CD4-positive, alpha-beta memory T cell (primary cell): ENCODE measurements at places on chromosomes 5 and 9.

DNA sequence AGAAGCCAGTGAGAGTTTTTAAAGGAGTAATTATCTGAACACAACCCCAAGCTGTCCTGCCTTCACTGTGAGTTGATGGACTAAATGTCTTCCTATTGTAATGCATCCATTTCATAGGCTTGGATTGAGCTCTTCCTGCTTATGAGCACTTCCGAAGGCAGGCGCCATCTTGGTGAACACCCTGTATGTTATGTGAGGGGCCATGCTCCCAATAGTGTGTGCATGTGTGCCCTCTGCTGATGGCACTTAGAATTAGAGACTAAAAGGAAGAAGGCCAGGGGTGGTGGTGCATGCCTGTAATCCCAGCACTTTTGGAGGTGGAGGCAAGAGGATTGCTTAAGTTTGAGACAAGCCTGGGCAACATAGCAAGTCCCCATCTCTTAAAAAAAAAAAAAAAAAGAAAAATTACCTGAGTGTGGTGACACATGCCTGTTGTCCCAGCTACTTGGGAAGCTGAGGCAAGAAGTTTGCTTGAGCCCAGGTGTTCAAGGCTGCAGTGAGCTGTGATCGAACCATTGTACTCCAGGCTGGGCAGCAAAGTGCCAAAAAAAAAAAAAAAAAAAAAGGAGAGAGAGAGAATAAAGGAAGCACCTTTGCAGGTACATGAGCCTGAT is 65.0 kb downstream of the C9orf152 start:
- no peak for DNase-seq

- DNase-seq = no peak
These were observed 8.2 kb upstream of the RPS14 start for GRCh38 chr5:150457562-150458240.

GRCh38 chr5:39114155-39114554 is 40.0 kb upstream of the RICTOR start:
- DNase-seq = no peak

DNA sequence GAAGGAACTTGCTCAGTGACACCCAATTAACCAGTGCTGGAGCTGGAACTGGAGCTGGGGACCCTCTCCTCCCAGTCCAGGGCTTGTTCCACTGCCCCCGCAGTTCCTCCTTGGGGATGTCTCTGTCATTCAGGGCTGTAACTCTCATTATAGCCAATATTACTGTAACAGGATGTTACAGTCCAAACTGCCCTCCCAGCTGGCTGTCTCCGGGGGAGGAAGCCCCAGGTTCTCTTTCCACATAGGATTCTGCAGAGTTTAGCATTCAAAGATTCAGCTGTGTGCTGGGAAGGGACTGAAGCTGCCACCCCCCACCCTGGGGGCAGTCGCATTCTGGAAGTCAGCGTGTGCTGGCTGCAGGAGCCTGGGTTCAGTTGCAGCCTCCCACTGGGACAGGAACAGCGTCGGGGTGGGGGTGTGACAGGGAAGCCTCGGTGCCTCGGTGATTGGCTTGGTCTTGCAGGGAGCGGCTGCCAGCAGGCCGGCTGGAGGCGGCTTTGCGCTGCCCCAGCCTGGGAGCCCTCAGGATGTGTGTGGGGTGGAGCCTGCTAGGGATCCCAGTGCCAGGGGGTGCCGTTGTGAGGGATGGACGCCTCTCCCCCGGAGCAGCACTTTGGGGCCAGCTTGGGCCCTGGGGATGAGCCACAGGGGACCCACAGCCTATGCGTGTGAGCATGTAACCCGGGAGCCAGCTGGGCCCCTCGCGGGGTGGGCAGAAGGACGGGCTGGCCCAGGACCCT is 101.1 kb downstream of the RGS3 start:
- no peak for DNase-seq

DNA sequence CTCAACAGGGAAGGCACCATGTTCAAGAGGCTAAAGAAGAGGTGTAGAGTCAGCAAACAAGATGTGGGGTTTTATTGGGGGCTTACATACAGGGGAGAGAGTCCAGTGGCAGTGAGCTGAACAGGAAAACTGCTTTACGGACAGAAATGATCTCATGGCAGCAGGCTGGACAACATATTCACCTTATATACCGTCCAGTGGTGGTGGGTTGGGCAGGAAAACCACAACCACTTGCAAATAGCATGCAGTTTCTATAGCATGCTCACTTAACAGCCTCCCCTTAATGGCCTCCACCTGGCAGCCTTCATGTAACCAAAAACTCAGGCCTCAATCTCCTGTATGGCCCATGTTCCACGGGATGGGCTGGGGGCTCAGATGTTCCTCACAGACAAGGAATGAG is 5.4 kb downstream of the TNFSF8 start:
- DNase-seq = no peak

- no peak for DNase-seq
These were observed 30.1 kb upstream of the SNX24 start for GRCh38 chr5:122815218-122815767.

- no peak for DNase-seq
These were observed 1.1 kb upstream of the PFDN1 start for GRCh38 chr5:140303966-140304365.

- DNase-seq = no peak
These were observed 118.4 kb downstream of the GDNF start for GRCh38 chr5:37721447-37721871.

DNA sequence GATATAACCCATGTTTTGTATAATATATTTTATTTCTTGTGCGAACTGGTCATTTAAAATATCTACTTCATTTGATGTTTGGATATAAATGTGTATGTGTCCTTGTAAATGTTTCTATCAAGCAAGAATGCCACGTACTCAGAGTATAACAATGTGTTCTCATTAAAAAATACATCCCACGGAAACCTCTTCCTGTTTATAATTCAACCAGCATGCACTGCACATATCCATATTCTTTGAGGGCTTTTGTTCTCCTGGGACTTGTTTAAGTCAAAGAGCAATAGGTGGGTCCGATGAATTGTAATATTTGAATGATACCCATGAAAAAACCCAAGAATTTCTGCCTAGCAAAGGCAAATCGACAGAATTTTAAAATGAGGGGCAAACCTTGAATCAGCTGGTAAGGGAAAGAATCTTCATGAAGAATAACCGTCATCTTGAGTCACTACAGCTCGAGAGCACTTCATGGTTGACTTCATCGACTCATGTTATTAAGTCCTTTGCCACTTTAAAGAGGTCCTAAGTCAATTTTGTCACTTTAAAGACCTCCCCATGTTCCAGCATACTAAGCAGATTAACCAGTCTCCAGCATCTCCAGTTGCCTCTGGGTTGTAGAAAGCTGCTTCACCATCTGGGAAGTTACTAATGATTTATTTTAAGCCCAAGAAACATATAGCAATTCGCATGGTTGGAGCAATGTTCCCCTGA is 80.6 kb downstream of the NPR3 start:
- no peak for DNase-seq

- DNase-seq = no peak
These were observed 243.8 kb downstream of the CSNK1G3 start for GRCh38 chr5:123755653-123756317.

DNA sequence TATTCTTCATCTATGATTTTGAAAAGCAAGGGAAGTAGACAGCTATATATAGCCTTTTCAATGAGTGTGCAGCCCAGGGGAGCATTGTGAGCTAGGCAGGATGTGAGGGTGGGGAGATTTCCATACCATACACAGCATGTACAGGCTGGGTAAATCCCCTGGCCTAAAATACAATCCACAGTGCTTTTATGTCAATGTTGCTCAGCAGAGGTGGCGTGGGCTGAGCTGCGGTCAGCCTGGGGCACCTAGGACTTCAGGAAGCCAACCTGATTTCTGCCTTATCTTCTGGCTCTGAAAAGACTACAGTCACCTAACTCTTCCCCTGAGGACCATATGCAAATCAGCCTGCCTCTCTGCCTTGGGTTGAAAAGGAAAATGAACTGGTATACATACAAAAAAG is 6.3 kb upstream of the GARIN3 start:
- peak; percentile 71 for DNase-seq

DNA sequence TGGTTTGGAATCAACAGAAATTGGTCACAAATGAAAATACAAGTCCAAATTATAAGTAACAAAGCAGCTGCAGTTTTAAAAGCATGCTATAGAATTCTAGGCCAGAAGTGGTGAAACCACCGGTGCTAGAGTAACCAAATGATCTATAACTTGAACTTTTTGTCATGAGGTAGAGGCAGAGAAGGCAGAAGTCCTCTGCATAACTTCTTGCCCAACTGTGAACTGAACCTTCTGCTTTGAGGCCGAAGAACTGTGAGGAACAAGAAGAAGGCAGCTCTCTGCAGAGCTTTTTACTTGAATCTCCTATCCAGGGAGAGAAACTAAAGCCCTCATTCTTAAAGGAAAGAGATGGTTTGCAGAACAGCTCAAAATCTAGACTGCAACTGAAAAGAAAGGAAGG is 36.2 kb upstream of the TENT2 start:
- DNase-seq = no peak

DNA sequence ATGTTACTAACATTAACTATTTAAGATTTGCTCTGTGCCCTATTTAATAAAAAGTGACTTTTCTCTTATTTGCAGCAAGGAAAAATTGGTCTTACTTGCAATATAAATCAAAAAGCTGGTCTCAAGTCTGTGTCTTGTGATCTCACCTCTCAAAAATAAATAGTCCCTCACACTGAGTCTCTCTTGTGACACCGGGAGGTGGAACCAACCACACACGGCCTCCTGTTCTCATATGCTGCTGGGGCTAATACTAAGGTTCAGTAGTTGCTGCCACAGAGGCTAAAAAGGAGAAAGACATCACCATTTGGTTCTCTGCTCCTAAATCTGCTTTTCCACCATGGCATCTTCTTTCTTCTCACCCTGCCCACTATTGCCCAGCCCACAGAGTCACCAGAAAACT is 175.8 kb upstream of the FTMT start:
- no peak for DNase-seq

- peak; percentile 22 for DNase-seq
These were observed 86.6 kb downstream of the EHMT1 start for GRCh38 chr9:137705443-137705863.

- DNase-seq = no peak
These were observed 13.9 kb downstream of the FGF18 start for GRCh38 chr5:171433352-171433698.

- DNase-seq = no peak
These were observed 88.5 kb downstream of the FBXO4 start for GRCh38 chr5:42013561-42013960.

- DNase-seq = no peak
These were observed 58.7 kb upstream of the ANKRD55 start for GRCh38 chr5:56291661-56292374.

GRCh38 chr9:2032234-2032633 is 17.1 kb downstream of the SMARCA2 start:
- no peak for DNase-seq

- DNase-seq = no peak
These were observed 105.5 kb upstream of the PRLR start for GRCh38 chr5:35335752-35336151.

- no peak for DNase-seq
These were observed 10.0 kb upstream of the GRIN1 start for GRCh38 chr9:137128862-137129455.

DNA sequence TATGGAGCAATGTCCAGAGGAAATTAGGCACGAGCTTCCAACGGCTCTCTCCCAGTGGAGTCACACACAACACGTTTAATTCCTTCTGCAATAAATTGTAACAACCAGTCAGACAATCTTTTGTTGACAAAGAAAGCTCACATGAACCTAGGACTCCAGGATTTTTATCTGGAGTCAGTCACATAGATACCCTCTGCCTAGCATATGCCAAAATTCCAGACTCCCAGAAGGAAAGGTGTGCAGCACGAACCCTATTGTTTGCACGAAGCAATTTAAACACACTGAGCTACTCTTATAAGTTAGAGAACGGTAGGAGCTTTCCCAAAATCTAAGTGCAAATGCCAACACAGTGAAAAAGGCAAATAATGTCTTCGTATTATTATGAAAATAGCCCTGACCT is 67.1 kb downstream of the TEX10 start:
- no peak for DNase-seq

DNA sequence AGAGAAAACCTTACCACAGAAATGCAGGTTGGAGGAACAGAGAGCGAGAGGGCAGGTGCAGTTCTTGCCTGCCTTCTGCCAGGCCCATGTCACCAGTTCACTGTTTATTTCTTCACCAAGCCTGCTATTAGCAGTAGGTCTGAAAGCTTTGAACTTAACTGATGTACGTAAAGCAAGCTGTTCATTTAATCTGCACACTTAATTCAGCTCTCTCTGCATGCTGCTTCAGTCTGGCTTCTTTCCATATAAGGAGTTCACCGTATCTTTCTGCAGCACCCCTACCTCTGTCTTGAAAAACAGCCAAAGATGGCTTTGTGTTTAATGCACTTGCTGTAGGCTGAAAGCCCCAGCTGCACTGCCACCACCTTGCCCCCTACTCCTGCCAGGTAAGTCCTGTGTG is 205.1 kb downstream of the RAB3C start:
- no peak for DNase-seq

DNA sequence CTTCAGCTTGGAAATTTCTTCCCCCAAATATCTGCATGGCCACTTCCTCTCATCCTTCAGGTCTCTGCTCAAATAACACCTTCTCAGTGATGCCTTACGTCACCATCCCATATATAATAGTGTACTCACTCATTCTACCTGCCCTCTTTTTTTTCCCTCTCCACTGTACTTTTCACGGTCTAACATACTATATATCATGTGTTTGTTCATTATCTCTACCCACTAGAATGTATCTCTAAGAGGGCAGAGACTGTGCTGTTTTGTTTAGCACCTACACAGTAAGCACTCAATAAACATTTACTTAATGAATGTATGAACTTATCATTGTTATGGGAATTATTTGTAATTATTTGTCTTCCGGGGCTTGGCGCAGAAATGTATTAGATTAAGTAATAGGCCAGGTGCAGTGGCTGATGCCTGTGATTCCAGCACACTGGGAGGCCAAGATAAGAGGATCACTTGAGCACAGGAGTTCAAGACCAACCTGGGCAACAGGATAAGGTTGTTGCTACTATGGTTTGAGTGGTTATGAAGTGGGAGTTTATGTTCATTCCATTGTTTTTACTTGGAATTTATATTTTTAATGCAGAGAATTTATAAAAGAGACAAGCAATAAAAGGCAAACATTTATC is 6.0 kb upstream of the IL13 start:
- no peak for DNase-seq

DNA sequence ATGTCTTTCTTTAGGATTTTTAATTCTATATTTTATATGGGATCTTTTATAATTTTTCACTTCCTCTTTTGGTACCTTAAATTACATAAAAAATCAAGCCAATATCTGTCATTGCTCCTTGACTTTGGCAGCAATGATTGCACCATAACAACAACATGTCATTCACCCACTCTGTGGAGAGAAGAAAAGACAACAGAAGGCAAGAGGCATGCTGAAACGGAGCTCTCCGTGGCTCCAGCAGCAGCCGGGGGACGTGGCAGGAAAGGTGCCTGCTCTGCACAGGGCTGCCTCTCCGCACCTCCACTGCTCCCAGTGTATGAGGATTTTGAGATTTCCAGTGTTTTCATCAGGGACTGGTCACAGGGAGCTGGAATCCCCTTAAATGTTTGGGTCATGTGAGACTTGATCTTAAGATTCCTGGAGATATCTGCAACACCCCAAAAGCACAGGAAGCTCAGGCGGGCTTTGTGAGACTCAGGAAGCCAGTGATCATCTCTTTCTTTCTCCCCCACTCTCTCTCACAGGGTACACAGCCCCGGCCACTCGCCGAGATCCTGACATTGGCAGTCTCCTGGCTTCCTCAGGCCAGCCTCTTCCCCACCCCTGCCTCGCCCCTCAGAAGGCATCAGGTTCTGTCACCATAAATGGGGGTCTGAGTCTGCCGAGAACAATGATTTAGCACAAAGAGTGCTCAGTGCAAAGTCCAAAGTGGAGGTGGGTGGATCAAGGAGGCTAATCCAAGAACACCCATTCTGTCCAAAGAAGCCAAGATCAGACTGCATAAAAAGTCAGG is 74.6 kb downstream of the ACTL7B start:
- DNase-seq = no peak

GRCh38 chr5:88675708-88676636 is 207.0 kb downstream of the MEF2C start:
- DNase-seq = no peak
